NCI-H1930 (cell line): ENCODE measurements at places on chromosomes 11 and 22.
A peak's percentile ranks its signal among the peaks of the same experiment; 100 is the strongest.

DNA sequence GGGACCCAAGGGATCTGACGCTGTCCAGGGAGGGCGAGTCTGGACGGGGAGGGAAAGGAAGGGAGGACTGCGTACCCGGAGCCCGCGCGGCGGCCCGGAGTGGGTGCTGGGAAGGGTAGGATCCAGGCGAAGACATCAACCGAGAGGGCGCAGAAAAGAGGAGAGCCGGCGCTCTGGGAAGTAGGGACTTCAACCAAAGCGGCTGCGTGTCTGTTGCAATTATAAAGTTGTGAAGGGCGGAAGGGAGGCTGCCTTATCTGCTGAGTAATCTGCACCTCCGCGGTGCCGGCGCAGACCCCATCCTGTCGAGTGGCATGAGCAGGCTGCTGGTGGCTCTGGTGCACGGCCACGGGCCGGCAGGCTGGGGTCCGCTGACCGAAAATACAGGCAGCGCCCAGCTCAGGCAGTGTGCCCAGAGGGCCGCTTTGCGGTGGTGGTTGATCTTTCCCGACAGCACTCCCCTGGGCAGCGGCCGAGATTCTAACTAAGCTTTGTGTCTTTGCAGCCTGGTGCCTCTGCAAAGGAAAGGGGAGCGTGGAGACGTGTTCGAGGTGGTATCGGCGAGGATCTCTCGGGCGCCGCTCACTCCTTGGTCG, 978 bp downstream of the C11orf87 start:
- DNase-seq, result no peak

- DNase-seq, result no peak
Observed at GRCh38 chr22:35835267-35835997, 117.8 kb downstream of the APOL5 start.

DNA sequence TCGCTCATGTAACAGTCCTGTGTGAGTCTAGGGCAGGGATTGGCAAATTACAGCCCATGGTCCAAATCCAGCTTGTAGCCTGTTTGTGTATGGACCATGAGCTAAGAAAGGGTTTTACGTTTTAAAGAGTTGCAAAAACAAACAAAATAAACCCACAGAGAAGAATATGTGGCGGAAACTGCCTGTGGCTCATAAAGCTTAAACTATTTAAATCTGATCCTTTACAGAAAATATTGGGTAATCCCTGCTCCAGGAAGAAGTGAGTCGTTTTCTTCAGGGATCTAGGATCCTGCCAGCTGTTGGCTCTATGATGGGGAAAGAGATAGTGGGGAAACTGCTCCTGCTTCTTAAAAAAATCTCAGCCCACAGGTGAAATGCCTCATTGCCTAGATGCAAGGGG, 3.4 kb upstream of the OR6Q1 start:
- no peak for DNase-seq

DNA sequence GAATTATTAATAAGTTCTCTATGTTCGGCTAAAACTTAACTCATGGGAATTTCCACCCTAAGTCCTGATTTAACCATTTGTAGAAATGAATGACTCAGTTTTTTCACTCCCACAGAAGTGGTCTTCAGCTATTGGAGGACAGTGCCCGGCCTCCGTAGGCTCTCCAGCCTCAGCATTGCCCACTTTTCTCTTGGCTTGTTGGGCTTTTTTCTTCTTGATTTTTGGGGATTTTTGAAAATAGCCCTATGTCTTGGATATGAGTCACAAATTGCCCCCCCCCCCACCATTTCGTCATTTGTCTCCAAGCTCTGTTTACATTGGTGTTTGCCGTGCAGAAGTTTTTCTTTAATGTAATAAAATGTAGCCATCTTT, 66.7 kb downstream of the PACS1 start:
- DNase-seq, result no peak

GRCh38 chr11:6321961-6322362, 1.7 kb upstream of the CAVIN3 start:
- peak; percentile 30 for DNase-seq

- no peak for DNase-seq
Observed at GRCh38 chr11:79113054-79113690, 327.7 kb downstream of the TENM4 start.

DNA sequence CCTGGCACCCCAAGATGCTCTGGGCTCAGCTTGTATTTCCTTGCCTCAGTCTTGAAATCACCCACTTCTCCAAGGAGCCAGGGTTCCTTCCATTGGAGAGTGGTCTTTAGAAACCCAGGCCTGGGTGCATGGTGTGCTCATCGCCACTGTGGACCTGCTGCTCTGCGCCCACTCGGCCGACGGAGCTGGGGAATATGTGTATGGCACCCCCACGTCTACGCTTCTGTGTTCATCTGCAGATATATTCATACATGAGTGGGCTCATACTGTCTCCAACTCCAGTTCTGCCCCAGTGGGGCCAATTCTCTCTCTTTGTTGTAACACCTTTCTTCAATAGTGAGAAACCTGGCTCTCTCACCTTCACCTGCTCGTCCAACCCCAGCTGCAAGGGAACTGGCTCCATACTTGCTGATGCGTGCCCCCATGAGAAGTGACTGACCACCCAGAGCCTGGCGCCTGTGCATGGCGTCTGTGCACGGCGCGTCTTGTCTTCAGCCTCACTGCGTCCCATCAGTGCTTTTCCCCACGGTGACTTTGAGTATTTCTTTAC, 39.8 kb downstream of the KCNQ1 start:
- no peak for DNase-seq
